ENCODE measurements at places on chromosomes 4 and X.
A peak's percentile ranks its signal among the peaks of the same experiment; 100 is the strongest.

- ATAC-seq, result no peak
Measured at GRCh38 chrX:140360284-140360683, 144.6 kb downstream of the SOX3 start.

DNA sequence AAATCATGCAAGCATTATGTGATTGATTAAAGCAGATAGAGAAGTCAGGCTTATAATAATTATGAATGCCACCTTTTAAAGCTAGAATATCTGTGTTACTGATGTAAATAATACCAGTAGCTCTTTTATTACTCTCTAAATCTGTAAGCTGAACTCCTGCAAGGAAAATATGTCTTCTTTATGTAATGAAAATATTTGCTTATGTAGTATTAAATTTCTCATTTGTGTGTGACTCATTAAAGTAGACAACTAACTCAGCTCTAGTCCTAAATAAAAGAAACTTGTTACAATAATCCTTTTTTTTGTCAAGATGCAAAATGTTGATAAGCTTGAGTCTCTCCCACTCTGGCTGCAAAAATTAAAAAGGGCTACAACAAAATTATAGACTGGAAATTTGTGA, 137.7 kb upstream of the FAT1 start:
- ATAC-seq, result no peak

- ATAC-seq, result no peak
Measured at GRCh38 chr4:77073981-77074380, 1.8 kb downstream of the CCNI start.

DNA sequence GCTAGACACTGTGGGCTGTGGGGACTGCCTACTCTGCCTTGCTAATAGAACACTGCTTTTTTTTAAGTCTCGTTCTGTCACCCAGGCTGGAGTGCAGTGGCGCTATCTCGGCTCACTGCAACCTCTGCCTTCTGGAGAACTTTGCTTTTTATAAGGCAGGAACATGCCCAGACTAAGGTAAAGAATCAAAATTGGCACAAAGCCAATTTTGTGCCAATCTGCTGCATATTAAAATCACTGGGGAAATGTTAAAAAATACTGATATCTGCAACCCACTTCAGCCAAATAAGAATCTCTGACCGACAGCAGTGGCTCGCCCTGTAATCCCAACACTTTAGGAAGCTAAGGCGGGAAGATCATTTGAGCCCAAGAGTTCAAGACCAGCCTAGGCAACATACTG, 36.5 kb upstream of the CEP135 start:
- no peak for ATAC-seq

- ATAC-seq, result no peak
Measured at GRCh38 chrX:50606300-50606950, 135.8 kb upstream of the DGKK start.

DNA sequence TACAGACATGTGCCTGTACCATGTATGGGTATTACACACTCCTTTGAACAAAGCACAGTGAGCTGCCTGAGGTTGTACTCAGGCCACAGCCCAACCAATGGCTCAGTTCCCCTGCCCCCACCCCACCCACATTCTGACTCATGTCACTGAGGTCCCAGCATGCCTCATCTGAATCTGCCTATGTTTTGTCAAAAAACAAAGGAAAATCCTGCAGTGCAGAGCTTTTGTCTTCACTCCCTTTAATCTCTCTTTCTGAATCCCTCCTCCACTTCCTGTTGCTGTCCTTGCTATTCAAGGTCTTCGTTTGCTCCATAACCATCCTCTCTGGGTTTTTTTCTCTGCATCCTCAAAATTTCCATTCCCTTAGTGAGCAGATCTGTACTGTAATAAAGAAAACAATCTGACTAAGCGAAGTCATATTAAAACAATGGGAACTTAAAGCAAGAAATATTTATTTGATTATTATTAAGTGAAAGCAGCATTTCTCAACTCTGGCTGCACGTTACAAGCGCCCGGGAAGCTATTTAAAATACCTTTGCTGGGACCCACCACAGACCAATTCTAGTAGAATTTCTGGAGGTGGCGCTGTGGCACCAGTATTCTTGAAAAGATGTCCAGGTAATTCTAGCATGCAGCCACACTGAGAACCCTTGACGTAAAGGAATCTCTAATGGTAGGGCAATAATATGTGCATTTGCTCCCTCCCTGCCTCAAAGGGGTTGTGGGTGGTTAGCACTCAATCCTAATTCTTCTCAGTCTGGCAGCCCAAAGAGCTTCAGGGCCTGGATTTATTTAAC, 8.7 kb downstream of the GUCY2F start:
- peak; percentile 56 for ATAC-seq

DNA sequence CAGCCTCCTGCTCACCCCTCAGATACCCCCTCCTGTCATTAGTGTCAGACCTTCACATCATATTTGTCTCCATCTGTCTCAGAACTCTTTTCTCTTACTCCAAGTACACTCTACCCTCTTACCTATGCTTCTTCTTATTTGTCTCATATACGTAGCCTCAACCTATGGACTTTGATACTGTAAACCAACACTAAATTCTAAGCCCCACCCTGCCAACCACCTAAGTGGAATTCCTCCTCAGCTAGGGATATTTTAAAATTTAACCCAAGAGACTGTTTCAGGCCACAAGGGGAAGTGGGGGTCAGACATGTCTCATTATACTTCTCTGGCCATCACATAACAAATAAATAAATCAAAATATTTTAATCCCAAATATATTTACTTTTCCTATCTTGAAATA, 778.1 kb upstream of the GRID2 start:
- ATAC-seq, result no peak

DNA sequence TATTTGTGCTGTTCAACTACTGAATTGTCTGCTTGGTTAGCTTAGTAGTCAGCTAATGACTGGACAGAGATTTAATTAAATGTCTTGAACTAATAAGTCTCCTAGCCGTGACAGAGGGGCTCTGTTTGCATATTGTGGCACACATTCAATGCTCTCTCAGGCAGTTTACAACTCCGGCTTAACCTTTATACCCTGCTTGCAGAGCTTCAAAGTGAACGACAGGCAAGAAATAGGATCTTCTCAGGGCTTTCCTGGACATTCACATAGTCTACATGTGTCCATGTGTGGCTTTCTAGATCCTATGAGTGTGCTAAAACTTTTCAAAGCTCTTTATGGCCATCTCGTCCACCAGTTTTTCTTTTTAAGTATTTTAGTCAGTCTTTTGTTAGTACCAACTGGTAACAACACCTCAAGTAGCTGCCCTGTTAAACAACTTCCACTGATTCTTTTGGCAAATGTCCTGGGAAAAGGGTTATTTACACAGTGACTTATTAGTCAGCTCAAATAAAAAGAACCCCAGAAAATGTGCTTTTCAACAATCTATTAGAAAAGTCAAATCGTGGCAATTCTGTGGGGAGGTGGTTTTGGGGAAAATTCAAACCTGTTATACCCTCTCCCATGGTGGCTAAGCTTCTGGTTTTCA, 28.6 kb downstream of the OR13H1 start:
- no peak for ATAC-seq
